BJ (cell line): ENCODE measurements at places on chromosomes 2 and 18. TPM values are rescaled to one million over a fixed set of nuclear protein-coding genes. Genes with fewer than 3 reads are reported as not detected.

DNA sequence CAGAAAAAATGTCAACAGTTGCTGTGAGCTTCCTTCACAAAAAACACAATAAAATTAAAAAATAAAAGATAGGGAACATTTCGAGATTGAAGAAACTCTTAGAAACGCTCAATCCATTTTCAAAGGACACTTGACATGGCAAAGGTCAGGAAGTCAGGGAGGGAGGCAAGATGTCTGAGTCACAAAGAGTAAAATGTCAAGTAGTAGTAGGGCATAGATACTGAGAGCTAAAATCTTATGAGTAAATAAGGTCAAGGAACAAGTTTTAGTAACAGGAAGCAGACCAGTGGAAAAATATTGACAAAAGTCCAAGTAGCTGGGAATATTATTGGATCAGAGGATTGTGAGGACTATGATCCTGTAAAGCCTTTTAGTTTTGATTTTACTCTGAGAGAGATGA lies 495.6 kb downstream of the TMX3 start:
- no peak for DNase-seq

DNA sequence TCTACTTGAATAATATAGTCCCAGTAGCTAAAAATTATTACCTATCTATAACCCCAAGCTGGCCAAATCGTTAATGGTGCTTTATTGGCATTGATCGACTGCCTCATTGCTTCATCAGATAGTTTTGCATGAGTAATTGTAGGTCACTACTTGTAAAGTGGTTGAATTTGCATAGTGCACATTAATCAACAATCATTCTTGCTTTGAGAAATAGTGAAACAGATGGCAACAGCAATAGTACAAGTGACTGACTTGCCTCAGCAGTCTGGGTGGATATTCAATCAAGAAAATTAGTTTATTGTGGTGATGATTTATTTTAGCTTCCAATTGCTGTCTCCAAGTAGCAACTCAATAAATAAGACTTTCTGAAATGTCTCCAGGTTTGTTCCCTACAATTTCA lies 117.8 kb upstream of the NRXN1 start:
- no peak for DNase-seq

DNA sequence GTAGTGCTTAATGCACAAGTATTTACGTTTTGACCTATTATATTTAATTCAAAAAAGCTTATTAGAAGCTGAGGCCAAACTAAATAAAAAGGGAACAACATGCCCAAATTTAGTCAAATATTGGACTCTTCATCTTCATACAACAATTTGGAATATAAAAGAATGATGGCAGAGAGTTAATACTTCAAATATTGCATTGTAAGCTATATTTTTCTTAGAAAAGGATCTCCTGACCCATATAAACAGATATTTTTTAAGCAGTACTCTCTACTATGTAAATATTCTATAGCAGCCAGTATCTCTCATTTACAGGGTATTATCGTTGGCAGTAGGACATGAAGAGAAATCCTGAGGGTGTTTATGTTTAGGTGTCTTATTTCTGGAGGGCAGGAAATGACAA lies 531.2 kb downstream of the NYAP2 start:
- no peak for DNase-seq

GRCh38 chr2:100641125-100641435 lies 78.3 kb downstream of the PDCL3 start:
- no peak for DNase-seq

DNA sequence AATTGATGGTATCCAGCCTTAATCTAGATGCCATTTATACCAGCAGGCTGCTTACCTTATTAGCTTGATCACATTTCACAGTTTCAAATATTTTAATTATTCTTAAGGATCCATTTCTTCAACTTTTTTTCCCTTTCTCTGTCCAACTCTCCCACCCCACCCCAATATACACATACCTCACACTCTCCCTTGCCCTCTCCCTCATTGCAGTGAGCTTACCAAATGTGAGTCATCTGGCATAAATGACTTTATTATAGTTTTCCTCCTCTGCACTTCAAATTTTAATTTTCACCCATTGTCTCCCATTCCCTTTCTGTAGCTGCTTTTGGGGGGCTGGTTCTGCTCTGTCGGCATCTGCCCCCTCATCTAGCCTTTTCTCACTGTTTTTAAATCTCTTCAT lies 12.9 kb downstream of the HTR2B start:
- DNase-seq, result no peak

DNA sequence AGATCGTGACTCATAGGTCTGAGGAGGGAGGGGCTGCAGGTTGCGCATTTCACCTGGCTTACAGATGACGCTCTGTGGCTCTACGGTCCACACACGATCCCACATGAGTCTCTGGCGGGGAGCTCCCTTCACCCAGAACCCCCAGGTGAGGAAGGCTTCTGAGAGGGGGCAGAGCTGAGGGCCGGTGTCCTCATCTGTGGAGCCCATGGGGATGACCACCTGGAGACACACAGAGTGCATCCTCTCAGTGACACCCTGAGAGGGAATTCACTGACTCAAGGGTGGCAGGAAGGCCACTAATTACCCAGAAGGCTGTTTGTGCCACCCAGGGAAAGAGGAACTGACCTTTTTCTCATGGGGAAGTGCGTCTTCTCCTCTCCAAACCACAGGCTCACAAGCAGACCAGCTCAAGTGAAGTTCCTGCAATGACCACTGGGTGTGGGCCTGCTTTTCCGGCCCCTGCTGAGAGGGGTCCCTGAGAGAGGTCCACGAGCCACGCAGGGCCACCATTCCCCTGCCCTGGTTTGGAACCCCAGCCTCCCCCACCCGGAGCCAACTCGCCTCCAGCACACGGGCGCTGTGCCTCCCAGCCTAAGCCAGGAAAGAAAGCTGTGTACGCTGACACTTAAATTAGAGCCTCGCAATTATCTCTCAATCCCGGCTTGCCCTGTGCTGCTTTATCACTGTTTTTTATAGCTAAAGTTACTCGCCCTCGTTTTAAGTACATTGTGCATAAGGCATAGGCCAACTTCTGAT lies 114.1 kb downstream of the BCL11A start:
- no peak for DNase-seq

DNA sequence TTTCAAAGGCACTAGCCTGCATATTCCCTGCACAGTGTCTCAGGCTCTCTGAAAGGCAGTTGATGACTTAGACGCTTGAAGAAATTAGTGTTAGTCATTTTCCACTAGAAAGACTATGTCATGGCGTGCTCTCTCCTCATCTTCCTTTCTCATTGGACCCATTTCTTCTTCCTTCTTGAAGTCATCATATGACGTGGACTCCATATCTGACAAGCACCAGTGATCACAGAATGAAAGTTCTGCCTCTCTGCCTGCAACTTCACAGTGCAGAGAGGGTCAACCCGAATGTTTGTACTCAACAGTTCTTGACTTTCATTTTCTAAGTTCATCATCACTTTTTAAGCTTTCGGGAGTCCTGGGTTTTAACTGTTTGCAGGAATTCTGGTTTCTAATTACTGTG lies 63.7 kb upstream of the CYRIA start:
- no peak for DNase-seq

DNA sequence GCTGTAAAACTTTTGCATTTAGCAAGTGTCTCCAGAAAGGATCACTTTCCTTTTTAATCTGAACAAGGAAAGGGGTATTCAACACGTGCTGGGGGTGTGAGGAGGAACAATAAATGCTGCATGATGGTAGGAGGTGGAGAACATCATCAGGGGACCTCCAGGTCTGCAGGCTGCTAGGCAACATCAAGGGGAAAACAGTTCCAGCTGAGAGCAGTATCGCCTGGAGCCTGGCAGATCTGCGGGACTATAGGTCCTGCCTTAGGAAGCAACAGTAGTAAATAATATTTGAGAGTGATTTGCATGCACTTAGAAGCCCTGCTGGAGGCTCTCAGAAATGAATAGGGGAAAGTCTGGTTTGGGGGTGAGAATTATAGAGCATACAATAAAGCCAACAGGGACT lies 175.6 kb downstream of the SUCLG1 start:
- DNase-seq, result no peak

DNA sequence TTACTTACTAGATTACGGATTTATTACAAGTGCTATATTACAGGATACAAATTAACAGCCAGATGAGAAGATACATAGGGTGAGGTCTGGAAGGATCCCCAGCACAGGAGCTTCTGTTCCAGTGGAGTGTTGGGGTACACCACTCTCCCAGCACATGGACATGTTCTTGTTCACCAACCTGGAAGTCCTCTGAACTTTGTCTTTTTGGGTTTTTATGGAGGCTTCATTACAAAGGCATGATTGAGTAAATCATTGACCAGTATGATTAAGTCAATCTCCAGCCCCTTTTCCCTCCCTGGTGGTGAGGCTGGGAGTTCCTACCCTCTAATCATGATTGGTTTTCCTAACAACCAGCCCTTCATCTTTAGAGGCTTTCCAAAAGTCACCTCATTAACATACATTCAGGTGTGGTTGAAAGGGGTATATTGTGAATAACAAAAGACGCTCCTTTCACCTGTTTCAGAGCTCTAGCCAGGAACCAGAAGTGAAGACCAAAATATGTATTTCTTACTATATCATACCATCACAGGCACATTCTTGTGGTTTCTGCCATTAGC lies 38.3 kb downstream of the APLF start:
- DNase-seq, result no peak

DNA sequence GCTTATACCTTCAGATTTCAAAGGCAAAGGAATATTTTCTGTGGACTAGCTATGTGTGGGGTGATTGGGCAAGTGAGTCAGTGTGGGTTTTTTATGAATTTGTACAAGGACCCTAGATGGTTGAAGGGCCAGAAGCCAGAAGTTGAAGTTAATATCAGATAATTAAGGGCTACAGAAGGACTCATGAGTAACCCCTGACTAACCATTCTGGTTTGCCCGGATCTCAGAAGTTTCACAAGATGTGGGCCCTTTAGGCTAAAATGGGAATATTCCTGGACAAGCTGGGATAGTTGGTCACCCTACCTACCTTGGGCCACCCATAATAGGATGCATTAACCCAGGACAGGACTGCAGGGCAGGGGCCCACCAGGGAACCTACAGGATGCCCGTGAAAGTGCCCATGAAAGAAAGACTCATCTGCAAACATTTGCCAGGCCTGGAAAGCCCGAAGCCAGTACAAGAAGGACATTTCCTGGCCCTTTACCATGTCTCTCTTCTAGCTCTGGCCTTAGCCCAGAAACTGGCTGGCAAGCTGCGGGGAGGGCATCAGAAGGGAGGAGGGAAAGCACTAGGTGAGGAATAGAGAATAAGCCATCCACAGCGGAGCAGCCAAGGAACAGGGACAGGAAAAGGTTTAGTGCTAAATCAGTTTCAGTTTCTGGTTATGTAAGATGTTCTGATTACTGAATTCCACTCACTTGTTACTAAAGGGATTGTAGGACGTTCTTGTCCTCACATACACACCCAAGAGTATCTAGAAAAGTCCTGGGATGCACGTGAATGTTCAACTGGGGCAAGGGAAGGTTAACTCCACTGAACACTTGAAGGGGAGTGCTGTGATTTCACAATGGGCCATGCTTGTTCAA lies 33.6 kb downstream of the GCG start:
- DNase-seq, result peak; percentile 47

- no peak for DNase-seq
Observed at GRCh38 chr2:26482211-26483026, 4.5 kb upstream of the OTOF start.

DNA sequence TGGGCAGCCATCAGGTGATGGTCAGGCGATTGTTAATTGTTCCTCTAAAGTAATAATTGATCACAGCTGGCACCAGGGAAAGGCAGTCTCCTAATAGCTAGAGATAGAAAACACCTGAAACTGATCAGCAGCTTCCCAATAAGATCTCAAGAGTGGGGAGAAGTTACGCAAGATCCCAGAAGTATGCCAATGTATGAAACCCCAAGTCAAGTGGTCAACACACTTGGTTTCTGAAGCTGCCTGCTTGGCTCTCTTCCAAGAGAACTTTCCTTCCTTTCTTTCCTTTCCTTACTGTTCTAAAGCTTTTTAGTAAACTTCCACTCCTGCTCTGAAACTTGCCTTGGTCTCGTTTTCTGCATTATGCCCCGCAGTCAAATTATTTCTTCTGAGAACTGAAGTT lies 201.6 kb upstream of the SKOR2 start:
- no peak for DNase-seq

DNA sequence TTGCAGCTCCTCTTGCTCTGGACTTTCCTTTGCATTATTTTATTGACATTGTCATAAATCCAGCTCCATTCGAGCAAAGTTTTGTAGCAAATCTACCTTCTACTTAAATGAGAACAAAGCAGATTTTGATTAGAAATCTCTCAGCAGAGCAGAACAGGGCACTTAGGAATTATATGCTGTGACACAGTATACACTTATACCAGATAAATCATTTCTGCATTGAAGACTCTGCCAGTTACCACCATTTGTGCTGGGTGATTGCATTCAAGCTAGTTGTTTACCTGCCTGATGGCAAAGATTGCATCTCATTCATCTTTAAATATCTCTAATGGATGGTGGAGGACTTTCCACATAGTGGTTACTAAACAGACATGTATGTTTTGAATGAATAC lies 441.7 kb upstream of the HNMT start:
- DNase-seq, result no peak

DNA sequence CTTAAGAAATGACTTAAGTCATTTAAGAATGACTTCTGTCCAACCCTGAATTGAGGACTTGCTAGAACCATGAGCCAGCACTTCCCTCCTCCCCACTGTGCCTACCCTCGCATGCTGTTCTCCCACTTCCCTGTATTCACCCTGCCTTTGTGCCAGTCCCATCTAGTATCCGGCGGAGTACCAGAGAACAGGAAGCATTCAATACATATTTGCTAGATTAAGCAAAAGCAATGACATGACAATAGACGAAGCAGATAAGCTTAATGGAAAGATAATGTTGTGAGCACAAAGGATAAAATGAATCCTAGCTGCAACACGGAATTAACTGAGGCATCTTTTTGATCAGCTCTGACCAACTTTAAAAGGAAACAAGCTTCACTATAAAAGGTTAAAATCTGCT lies 328.5 kb downstream of the TDRD15 start:
- no peak for DNase-seq

DNA sequence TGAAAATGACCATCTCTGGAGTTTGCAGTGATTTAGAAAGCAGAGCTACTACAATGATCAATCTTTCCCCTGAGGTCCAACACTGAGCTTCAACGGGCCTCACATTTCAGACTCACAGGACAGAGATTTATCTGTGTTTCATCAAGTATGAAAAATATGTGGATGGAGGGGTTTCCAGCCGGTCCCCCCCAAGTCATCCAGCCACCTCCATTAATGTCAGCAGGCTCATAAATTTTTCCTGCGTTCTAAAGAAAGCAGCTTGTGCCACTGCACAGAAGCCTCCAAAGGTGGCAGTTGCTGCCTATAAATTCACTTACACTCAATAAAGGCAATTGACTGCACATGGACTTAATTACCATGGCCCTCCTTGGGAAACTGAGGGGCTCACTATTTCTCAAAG lies 117.4 kb upstream of the ACKR3 start:
- no peak for DNase-seq

GRCh38 chr2:133417415-133417814 lies 150.8 kb downstream of the NCKAP5 start:
- no peak for DNase-seq

GRCh38 chr18:61335684-61336555 lies 2.7 kb downstream of the CDH20 start:
- no peak for DNase-seq

The ZNF236 gene
- polyA plus RNA-seq, result 4.5 and 5.1 TPM in 2 replicates

The C2orf15 gene
- polyA plus RNA-seq, result not detected in 2 replicates

The MALL gene
- 2.2 and 2.4 TPM in 2 replicates for polyA plus RNA-seq

The RESP18 gene
- polyA plus RNA-seq, result not detected in 2 replicates

The SNED1 gene
- 1.8 and 3.9 TPM in 2 replicates for polyA plus RNA-seq

The CERKL gene
- polyA plus RNA-seq, result 0.04 and 0.06 TPM in 2 replicates

The CD207 gene
- not detected in 2 replicates for polyA plus RNA-seq

The KANSL3 gene
- 15.2 and 28.3 TPM in 2 replicates for polyA plus RNA-seq

The NYAP2 gene
- not detected in 2 replicates for polyA plus RNA-seq

The ANKRD29 gene
- 4.3 and 4.7 TPM in 2 replicates for polyA plus RNA-seq
